Stimulated activated CD8-positive, alpha-beta memory T cell treated with anti-CD3 and anti-CD28 coated beads, Interleukin-15, amount 100 ng/mL, for 48 hours (primary cell): ENCODE measurements at places on chromosomes 7 and 10.

DNA sequence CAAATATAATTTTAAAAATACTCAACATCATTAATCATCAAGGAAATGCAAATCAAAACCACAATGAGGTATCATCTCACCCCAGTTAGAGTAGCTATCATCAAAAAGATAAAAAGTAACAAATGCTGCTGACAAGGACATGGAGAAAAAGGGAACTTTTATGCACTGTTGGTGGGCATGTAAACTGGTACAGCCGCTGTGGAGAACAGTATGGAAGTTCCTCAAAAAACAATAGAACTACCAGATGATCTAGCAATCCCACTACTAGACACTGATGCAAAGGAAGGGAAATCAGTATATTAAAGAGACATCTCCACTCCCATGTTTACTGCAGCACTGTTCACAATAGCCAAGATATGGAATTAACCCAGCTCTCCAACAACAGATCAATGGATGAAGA is 384.5 kb downstream of the PLXDC2 start:
- DNase-seq, result no peak

- no peak for DNase-seq
These were observed 61.8 kb upstream of the CAPZA2 start for GRCh38 chr7:116800594-116800993.

GRCh38 chr7:20721086-20721810 is 65.4 kb downstream of the SP8 start:
- DNase-seq, result no peak

DNA sequence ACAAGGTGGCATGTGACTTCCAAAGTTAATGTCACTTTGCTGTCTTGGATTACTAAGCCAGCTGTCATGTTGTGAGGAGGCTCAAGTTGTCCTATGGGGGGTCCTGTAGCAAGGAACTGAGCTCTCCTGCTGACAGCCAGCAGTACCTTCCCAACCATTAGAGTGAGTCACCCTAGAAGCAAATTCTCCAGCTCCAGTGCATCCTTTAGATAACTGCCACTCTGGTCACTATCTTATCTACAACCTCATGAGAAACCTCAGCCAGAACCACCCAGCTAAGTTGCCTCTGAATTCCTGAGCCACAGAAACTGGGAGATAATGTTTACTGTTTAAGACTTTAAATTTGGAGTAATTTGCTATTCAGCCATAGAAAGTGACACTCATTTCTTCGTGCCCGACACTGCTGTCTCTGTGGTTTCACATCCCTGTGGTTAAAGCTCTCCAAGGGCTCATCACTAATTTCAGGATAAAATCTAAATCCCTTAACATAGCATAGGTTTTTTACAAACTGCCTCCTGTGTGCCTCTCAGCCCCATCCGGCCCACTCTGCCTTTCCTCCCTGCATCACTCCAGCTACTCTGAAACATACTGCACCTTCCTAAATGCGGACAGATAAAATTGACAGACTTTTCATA is 83.5 kb downstream of the PRR15 start:
- DNase-seq, result no peak

- DNase-seq, result no peak
These were observed 202.7 kb downstream of the EBF3 start for GRCh38 chr10:129761197-129761972.

DNA sequence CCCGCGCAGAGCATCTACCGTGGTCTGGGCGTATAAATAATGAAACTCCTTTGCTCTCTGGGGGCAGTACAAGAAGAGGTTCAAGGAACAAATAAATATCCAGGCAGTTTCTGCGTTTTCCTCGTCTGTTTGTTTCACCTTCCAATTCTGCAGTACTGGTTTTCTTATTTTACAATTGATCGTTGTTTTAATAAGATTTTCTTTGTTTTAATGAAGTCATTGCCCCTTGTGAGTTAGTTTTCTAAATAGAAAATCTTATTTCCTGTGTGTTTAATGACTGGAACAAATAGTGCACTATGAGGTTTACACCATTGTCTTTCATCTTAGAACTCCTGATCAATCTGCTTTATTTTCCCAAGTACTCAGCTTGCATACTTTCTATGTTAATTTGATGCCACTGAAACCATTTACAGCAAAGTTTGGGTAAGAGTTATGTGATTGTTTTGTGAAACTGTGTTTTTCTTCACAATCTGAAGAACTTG is 1.2 kb downstream of the PLEKHA1 start:
- no peak for DNase-seq

- no peak for DNase-seq
These were observed 120.6 kb downstream of the PRPF18 start for GRCh38 chr10:13707156-13707881.

- DNase-seq, result no peak
These were observed 49.8 kb upstream of the PDZD8 start for GRCh38 chr10:117424883-117425649.

- no peak for DNase-seq
These were observed 162.2 kb upstream of the WDR11 start for GRCh38 chr10:120688928-120689327.

GRCh38 chr7:50614721-50615518 is 49.7 kb upstream of the DDC start:
- no peak for DNase-seq

GRCh38 chr7:155867280-155867679 is 55.0 kb upstream of the SHH start:
- no peak for DNase-seq

DNA sequence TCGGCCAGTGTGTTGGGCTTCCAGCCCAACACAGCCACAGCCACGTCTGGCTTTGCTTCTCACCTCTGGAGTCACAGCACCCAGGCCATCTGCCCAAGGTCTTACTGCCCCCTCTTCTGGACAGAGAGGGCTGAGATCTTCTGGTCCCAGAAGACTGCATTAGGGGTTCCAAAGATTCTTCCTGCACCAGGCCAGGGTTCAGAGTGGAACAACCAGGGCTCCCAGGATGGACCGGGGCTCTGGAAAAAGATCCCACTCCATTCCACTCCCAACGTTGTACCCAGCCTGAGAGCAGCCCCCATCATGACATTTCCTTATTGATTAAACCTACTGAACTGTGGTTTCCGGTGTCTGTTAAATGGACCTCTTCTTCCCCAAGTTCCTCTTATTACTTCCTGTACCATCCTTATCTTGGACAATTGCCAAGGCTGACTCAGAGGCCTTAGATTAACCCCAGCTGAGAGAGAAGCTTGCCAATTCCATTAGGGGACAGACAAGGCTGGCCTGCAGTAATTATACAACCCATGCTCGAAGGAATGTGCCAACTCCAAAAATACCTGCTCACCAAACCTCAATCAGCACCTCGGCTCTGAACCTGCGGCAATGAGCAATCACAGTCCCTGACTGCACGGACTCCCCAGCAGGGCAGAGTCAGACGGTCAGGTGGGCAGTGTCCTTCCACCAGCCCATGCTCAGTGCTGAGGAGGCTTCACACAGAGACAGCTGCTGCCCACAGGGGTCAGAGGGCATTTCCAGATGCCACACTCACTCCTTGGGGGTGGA is 47.9 kb upstream of the NPFFR1 start:
- no peak for DNase-seq

DNA sequence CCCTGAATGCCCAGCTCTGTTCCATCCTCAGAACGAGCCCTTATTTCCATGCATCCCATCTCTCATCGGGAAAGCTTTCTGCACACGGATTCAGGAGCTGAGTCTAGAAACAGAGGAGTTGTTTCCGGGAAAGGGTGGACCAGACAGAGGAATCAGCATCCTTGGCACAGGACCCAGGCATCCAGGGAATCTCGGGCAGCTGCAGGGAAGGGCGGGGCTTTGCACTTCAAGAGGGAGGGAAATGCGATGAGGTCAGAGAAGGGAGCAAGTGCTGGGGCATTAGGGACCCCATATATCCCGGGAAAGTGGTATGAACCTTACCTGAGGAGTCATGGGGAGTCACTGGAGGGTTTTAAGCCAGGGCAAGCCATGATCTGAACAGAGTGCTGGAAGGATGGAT is 68.5 kb downstream of the NPTX2 start:
- DNase-seq, result no peak

- no peak for DNase-seq
These were observed 194.8 kb downstream of the CFTR start for GRCh38 chr7:117674617-117675016.

- DNase-seq, result no peak
These were observed 114.7 kb upstream of the AHR start for GRCh38 chr7:17183630-17184328.

DNA sequence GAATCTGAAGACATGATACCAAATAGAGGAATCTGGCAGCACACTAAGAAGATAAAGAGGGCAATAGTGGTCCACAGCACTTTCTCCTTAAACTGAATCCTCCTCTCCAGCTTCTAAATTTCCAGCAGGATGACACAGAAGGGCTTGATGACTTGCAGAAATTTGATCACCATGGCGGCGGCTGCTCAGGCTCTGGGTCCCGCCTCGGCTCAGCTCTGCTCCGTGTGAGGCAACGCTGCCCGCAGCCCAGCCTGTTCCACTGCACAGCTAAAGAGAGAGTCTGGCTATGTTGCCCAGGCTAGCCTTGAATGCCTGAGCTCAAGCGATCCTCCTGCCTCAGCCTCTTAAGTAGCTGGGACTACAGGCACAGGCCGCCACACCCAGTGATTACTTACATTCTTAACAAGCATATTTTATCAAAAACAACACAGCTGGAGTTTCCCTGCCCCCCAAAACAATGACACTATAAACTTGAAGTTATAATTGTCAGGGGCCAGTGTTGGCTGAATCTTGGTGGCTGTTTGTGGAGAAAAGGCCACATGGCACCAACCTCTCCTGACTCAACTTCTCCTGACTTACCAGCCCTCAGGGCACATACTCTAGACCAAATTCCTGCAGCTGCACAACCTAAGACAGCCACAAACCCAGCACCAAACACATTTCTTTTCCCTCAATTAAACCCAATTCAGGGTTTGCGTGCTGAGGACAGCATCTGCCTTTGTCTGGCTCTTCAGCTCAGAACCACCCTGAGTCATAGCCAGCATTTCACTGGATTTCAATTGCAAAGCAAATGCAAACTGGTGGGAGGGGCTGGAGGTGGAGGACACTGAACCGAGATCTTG is 11.6 kb upstream of the TNPO3 start:
- DNase-seq, result no peak

GRCh38 chr7:47147213-47147631 is 434.7 kb downstream of the TNS3 start:
- no peak for DNase-seq

DNA sequence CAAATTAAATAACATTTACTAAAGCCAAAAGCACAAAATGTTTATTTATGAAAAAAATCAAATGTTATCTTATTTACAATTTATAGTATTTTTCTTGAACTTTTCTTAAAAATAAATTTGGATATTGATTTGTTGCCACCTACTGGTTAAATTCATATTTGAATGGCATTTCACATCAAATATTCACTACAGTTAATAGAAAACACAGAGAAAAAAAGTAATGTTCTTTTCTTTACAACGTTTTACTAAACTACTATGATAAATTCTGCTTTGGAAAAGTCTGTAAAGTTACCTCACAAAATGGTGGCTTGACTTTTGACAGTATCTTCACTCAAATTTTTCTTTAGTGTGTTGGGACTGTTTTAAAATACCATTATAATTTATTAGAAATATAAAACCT is 52.7 kb downstream of the SRPK2 start:
- DNase-seq, result no peak

DNA sequence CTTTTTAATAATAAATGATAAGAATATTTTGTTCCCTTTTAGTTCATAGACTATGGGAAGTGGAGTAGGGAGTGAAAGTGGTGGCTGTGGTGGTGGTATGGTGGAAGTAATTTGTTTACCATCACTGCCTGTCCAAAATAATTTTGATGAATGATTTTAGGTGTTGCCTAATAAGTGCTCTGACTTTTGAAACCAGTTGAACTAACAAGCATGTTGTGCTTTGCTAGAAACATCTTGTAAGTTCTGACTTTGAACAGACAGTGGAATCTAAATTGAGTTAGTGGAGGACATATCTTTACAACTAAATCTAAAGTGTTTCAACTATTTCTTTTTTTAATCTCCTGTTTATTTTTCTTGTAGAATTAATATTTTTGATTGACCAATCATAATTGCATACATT is 49.7 kb downstream of the ZEB1 start:
- DNase-seq, result no peak

- no peak for DNase-seq
These were observed 4.0 kb upstream of the UNCX start for GRCh38 chr7:1228545-1229201.

GRCh38 chr10:35600193-35600592 is 4.9 kb upstream of the GJD4 start:
- no peak for DNase-seq

- DNase-seq, result no peak
These were observed 163.9 kb upstream of the AUTS2 start for GRCh38 chr7:69434398-69434815.

- no peak for DNase-seq
These were observed 48.3 kb downstream of the PFKP start for GRCh38 chr10:3115685-3116084.

DNA sequence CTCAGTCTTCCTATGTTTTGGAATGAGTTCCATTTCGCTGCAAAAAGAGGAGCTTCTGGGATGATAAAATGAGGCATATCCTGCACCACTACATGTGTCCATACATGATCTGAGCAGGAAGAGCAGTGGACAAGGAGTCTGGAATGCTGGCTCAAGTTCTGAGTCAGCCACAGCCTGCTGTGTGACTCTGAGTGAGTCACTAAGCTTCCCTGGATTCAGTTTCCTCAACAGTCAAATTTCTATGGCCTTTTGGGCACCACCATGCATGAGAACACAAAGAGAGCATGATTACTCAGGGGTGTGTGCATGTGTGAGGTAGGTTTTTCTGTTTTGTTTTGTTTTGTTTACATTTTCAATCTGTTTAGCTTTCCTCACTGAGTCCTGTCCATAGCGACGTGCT is 254.6 kb downstream of the ANKRD30A start:
- DNase-seq, result no peak

DNA sequence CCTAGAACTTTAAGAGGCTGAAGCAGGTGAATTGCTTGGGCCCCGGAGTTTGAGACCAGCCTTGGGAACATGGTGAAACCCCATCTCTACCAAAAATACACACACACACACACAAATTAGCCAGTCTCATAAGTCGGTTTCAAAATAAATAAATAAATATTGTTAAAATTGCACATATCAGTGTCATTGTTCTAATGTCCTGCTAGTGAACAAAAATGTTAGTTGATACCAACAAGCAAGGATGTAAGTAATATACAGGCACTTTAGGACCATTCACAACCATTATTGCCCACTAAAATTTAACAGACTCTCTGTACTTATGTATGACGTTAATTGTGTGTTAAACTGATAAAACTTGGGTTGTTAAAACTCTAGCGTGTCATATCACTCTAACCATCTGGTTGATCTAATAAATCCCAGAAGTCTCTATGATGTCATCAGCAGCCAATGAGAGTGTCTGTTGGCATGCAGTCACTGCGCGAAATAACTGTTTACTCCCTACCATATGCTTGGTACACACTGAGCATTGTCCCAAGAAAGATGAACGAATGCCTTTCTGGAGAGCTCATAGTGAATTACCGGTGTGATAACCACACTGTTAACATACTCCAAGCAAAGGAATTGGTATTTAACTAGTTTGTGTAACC is 30.4 kb upstream of the OTUD1 start:
- no peak for DNase-seq

- no peak for DNase-seq
These were observed 13.5 kb upstream of the STK17A start for GRCh38 chr7:43569424-43569823.

GRCh38 chr10:99782447-99783286 is at the start of gene ABCC2:
ABCC2 (plus strand) TSS chr10:99782640; CDS start chr10:99782845, 205 bp downstream.
- no peak for DNase-seq

- DNase-seq, result no peak
These were observed 81.1 kb upstream of the TRIM24 start for GRCh38 chr7:138378741-138379559.
